Femur (tissue), 1 donor: ENCODE measurements at places on chromosomes 11 and 22.

DNA sequence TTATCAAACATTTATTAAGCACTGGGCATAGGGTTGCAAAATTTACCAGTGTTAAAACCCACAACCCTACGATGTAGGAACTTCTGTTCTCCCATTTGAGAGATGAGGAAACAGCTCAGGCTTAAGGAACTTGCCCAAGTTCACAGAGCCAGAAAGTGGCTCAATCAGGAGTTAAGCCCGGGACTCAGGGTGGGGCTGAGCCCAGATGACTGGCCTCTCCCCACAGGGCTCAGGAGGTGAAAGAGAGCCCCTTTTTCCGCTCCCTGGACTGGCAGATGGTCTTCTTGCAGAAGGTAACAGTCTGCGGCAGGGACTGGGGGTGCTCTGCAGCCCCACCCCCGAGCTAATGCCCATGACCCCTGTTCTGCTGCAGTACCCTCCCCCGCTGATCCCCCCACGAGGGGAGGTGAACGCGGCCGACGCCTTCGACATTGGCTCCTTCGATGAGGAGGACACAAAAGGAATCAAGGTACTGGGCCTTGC lies 5.6 kb upstream of the ANKRD13D start:
- DNase-seq: no peak

GRCh38 chr22:47678048-47678447 lies 915.6 kb downstream of the TBC1D22A start:
- DNase-seq: no peak

GRCh38 chr22:47547881-47548650 lies 785.6 kb downstream of the TBC1D22A start:
- DNase-seq: peak; percentile 54

GRCh38 chr11:34957606-34958005 lies 41.2 kb downstream of the PDHX start:
- no peak for DNase-seq

- DNase-seq: peak; percentile 35
Observed at GRCh38 chr11:18749681-18750319, 23.8 kb upstream of the IGSF22 start.

GRCh38 chr22:35631597-35631996 lies 14.5 kb upstream of the MB start:
- DNase-seq: no peak

DNA sequence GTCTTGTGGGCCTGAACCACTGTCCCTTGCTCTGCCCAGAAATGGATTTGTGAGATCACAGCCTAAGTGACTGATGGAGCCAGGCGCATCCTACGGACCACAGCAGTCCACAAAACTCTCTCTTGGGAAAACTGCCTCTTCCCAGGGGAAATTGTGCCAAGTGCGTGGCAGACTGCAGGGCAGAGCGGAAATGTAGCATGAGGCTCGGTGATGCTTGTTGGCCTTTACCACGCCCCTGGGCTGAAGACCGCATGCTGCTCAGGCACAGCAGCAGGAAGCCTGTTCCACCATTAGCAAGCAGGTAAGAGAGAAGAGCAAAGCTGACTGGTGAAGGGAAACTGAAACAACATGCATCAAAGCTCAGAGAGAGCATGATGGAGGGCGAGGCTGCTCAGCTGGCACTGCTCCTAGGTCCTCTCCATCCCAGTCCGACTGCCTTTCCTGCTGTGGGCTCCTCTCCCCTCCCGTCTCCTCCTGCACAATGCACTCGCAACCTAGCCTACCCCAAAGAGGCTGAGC lies 26.5 kb upstream of the SCARF2 start:
- no peak for DNase-seq

GRCh38 chr11:12159351-12160099 lies 49.1 kb downstream of the MICAL2 start:
- DNase-seq: no peak

GRCh38 chr22:22705328-22706100 lies 61.1 kb downstream of the GGTLC2 start:
- no peak for DNase-seq

DNA sequence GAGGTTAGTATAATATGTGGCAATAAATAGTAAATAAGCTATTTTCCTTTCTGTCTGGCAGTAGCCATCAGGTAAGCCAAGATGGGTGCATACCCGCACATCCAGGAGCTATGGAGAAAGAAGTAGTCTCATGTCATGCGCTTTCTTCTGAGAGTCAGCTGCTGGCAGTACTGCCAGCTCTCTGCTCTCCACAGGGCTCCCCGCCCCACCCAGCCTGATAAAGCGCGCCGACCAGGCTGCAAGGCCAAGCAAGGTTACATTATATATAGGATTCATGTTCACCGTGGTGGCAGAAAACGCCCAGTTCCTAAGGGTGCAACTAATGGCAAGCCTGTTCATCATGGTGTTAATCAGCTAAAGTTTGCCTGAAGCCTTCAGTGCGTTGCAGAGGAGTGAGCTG lies 126.2 kb downstream of the ATG16L2 start:
- no peak for DNase-seq

DNA sequence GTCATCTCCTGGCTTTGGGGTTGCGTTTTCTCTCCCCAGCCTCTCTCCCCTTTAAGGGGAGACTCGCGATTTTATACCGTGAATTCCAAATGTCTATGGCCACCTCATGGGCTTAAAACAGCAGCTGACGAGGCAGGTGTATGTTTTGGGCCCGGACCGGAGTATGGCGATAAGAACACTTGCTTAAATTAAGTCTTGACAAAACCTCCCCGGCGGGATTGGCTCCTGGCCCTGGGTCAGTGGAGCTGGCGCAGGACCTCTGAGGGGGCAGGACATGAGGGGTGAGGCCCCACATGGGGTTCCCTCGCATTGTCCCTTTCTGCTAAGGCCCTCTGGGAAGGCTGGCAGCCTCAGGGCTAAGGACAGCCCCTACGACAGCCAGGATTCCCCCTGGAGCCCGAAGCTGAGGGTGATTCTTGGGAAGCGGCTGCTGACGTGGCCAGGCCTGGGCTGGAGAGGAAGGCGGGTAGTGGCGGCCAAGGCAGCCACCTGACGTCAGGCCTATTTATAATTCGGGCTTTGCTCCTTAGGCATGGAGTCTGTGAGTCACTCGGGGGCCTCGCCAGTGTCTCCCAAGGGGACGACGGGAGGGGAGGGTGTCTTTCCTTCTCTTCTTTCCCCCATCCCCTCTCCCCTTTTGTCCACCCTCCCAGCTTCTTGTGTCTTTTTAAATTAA lies 12.7 kb downstream of the MYO18B start:
- peak; percentile 74 for DNase-seq

DNA sequence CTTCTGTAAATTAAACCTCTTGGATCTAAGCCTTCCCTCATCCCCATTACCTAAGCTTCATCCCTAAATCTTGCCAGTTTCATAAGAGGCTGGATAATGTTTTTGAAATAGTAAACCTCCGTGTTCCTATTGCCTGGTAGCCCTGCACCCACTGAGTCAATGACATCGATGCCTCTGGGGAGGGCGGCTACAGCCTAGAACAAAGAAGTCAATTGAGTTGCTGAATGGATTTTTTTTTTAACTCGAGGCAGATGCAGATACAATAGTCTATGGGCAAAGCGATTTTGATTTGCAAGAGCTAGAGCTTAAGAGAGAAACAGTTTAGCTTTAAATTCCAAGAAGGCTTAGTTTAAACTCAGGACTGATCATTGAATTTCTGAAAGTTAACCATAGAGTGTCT lies 121.3 kb downstream of the NECTIN1 start:
- no peak for DNase-seq

DNA sequence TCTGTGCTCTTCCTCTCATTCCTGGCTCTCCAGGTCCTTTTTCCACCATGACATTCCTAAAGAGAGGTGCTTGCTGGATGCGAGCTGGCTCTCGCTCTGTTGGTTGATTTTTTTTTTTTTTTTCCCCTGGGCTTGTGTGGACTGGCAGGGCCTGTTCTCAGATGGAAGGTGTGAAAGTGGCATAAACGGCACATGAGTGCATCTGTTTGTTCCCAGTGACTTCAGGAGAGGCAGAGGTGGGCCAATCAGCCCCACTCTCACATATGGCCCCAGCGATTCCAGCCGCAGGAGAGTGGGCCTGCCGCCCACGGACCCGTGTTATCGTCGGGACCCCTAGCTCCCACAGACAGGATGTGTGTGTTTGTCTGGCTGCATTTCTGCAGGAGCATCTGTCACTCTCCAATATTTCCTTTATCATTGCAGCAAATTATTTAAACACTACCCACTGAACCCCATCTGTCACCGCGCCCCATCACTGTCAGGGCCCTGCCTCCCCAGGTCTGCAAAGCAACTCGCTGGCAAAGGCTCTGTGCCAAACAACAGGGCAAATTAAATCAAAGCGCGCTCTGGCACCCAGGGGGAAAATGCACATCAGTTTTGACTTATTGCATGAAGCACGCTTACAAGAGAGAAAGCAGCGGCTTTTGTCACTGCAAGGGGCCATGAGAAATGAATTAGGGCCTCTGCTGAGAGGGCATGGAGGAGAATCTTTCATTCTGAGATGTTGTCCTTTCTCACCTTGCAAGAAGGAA lies 886.3 kb downstream of the NTM start:
- DNase-seq: no peak

DNA sequence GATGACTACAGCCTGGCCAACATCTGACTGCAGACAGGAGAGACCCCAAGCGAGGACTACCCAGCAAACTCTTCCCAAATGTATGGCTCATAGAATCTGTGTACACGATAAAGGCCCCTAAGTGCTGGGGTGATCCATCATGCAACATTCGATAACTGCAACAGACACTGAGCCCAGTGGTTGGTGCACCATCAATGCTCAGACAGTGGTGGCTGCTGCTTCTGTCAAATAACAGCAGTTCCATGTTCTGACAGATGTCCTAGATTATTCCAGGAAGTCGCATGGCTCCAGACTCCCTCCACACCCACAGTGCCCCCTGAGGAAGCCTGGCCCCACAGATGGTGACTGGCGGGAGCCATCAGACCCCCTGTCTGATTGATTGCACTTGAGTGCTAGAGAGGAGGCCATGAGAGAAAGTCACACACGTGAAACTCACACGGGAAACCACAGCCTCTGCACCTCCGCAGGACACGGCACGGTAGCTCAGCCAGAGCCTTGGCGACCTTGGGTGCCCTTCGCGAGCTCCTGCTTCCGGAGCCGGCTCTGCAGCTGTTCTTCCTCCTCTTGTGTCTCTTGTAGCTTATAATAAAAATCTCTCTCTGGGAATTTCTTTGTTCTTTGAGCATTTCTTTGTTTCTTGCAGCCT lies 1155.9 kb downstream of the TBC1D22A start:
- DNase-seq: no peak

DNA sequence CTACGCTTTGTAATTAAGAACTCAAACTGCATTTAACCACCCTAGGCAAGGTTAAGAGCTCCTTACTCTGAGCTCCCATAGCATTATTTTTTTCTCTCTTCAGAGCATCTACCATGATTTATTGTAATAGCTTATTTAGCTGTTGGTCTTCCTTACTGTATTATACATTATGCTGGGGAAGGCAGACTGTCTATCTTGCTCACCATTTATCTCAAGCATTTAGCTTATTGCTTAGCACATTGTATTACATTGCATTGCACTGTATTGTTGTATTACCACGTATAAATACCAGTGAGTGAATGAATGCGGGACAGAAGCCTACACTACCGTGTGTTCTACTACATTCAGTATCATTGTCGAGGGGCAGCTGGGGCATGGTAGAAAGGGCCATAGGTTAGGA lies 324.3 kb downstream of the OPCML start:
- DNase-seq: no peak

- peak; percentile 74 for DNase-seq
Observed at GRCh38 chr11:45896422-45896984, 10.6 kb downstream of the FREY1 start.

- no peak for DNase-seq
Observed at GRCh38 chr11:95148406-95148805, 58.8 kb downstream of the ENDOD1 start.

- DNase-seq: no peak
Observed at GRCh38 chr11:122076512-122077120, 39.4 kb downstream of the BLID start.
